ENCODE measurements at places on chromosomes 13 and 19.
A peak's percentile ranks its signal among the peaks of the same experiment; 100 is the strongest.

- DNase-seq = no peak
Measured at GRCh38 chr13:109110159-109110558, 480.7 kb downstream of the MYO16 start.

DNA sequence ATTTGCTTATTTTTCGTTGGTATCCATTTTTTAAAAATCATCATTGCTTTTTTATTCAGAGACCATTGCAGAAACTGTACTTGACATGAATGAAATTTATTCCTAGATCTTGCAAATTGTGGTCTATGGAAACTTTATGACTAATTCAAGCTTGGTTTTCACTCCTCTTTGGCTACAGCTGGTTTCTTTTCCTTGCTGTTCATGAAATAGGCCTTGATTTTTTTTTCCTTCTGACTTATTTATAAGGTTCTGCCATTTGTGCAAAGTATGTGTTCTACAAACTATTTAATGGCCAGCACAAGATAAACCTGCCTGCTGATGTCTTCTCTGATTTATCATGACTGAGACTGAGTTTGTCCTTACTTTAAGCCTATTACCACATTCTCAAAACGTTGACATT, 764.0 kb upstream of the SLITRK5 start:
- DNase-seq = no peak

DNA sequence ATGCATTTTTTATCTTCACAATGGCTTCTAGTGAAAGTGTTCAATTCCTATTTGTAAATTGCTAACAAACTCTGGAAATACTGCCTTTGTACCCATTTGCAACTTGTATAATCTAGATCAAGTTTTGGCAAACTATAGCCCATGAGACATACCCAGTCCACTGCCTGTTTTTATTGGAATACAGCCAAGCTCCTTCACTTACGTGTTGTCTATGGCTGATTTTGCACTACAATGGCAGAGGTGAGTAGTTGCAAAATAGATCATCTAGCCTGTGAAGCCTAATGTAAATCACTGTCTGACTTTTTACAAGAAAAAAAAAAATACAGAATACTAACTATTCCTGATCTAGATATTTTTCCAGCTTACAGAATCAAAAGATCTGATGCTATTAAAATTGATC, 37.1 kb downstream of the DZIP1 start:
- no peak for DNase-seq

DNA sequence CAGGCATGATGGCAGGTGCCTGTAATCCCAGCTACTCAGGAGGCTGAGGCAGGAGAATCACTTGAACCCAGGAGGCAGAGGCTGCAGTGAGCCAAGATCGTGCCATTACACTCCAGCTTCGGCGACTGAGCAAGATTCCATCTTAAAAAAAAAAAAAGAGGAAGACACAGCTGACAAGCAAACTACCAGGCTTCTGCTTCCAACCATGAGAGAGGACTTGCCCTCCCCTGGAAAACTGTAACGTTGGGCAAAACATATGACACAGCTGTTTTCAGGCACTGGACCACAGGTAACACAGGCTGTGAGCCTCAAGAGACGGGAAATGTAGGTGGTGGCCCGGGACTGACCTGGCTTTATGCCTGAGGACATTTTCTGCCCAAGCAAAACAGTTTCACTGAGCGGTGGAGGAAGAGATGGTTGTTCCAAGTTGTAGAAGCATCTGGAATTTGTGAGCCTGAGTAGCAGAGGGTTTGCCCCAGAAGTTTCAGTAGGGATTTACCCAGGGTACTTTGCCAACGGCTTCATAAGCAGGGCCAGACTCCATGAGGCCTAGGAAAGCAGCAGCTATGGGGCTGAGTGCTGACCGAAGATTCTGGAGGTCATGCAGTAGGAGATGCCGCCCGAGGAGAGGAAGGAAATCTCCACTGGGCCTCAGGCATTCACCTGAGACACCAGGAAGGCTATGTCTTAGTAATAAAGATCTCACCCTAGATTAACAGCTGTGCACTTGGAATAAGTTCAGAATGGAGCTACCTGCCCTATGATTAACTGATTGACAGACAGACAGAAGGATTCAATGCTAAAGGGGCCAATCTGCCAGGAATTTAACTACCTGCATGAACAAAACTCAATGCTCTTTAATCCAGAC, 88.0 kb downstream of the ABCC4 start:
- DNase-seq = no peak

GRCh38 chr13:110227864-110228643, 78.9 kb downstream of the COL4A1 start:
- no peak for DNase-seq

DNA sequence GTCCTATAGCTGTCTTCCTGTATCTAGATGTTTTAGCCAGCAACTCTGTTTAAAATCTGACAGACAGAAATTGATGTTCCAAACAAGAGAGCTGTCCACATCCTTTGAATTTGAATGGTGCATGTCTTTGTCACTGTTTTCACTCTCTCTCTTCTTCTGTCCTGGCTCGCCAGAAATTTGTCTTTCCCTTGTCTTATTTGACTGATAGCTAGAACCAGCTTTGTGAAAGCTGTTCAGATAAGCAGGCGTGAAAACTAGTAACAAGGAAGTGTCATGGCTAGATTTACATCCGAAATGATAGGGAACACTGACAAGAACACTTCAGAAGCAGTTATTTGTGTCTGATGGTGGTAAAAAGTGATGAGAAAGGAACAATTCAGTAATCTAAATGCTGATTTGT, 354.9 kb upstream of the SLITRK1 start:
- no peak for DNase-seq

DNA sequence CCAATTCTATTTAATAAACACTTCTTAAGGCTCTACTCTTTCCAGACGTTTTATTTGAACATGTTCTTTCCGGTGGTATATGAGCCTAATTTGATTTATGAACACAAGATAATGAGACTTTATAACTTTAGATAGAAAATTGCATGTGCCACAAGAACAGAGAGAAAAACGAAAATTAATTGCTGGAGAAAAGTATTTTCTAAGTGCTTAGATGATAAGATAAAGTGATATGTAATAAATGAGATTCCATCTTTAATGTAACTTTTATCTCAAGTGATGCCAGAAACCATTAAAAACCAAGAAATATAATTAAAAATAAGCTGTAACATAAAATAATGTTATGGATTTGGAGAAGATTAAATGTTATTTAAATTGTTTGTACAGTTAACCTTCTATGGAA, 33.2 kb upstream of the KL start:
- DNase-seq = no peak

GRCh38 chr13:21673539-21673788, 2.6 kb downstream of the FGF9 start:
- peak; percentile 43 for DNase-seq

DNA sequence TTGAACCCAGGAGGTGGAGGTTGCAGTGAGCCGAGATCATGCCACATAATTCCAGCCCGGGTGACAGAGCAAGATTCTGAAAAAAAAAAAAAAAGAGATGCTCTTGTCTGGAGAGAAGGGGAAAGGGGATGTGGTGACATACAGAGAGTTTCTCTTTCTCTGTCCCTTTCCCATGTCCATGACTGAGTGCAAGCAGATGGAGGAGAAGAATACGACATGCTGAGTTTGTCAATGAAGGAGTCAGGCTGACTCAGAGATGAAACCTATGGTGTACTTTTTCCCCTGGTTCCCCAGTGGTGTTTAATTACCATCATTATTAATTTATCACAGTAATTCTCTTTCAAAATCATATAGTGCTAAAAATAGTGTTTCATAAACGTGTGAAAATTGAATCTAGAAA, 448.8 kb downstream of the FOXO1 start:
- DNase-seq = no peak

- no peak for DNase-seq
Measured at GRCh38 chr19:35521124-35521743, 6.9 kb downstream of the SBSN start.

DNA sequence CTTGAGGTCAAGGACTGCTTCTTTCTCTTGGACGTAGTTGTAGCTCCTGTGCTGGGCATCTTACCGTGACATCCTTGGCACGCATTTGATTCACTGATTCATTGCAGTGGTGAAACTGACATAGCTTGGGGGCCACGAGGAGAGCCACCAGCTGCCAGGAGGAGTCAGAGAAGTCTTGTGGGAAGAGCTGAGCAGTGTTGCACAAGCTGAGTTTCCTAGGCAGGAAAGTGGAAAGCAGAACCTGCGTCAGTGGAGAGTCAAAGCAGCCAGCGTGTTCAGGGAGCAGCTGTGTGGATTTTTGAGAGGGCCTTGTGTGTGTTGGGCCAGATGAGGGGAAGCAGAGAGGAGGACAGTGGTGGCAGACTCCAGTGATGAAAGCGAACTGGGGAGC, 5.3 kb upstream of the GPR183 start:
- peak; percentile 93 for DNase-seq

- no peak for DNase-seq
Measured at GRCh38 chr19:1263188-1263587, 5.9 kb upstream of the CIRBP start.

DNA sequence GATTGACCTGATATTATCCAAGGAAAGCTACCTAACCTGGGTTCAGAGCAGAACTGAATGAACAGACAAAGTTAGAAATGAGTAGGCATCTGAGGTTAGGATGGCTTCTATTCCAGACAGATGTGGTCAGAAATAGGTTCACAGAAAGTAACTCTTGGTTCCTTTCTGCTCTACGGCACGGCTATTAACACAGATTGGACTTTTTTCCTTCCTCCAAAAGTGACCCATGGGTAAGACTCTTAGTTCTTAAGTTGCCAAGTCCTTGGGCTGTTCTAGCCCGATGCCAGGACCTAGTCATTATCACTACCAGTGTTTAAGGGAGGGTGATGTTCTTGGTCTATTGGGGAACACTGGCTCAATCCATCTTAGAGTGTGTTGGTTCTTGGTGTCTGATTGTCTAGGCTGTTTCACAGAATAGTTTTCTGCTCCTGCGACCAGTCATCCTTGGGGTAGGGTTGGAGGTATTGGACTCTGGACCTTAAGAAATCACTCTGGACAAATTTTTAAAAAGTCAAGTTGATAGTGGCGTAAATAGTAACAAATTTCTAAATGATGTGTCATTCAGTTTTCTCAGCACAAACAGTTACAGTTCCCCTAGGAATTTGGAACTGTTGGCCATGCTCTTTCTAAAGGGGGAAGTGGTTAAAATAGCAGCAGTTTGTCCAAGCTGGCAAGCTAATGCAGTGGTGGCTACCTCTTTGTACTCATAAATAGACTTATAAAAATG, 60.1 kb upstream of the MYCBP2 start:
- DNase-seq = peak; percentile 97

GRCh38 chr19:31018936-31019335, 330.3 kb downstream of the TSHZ3 start:
- DNase-seq = no peak

GRCh38 chr13:37701972-37702371, 103.4 kb upstream of the POSTN start:
- no peak for DNase-seq

- DNase-seq = no peak
Measured at GRCh38 chr19:49871349-49871985, 4.1 kb upstream of the PNKP start.

DNA sequence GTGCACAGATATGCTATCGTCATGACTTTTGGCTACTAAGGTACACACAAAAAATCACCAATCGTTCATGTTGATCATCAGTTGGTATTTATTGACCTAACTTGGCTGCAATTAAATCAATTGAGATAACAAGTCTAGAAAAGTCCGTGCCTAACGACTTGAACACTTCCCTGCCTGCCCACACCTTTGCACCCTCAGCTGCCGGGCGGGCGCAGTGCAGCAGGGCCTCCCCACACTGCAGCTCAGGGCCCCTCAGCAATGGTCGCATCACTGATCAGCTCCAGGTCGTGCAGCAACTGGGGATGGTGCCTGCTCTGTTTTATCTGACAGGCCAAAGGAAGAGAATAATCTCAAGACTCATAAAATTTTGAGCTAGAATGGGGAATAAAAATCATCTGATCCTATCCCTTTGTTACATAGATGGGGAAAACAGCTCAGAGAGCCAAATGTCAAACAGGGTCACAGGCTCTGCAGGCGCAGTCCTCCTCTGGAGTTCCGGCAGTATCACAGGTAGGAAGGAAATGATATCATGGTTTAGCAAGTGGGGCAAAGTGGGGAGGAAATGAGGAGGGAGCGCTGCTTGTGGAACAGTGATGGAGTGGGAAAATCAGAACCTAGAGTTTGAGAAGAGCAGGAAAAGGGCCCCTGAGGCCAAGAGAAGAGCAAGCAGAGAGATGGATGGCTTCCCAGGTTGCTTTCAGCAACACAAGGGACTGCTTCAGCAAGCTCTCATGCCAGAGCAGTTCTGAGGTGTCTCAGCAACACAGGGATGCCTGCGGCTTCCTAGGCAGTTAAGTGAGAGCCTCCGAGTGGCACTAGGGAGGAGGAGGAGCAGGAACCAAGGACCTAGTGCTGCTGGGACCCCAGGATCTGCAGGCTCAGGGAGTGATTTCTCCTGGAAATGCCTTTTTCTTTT, 57.5 kb downstream of the SLC7A1 start:
- no peak for DNase-seq

DNA sequence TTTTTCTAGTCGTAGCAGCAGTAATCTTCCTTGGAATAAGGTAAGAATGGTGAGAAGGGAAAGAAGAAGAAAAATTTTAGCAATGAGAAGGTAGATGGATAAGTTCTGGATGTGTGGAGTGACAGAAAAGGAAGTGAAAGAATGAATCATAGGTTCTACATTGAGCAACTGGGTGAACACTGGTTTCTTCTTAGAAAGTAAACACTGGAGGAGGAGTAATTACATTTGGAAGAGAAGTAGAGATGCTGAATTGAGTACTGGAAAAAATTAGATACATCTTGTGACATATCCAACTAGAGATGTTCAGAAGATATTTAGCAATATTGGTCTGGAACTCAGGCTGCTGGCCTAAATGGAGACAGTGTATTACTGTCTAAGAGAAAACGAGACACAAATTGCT, 148.5 kb downstream of the GPC5 start:
- DNase-seq = peak; percentile 43

DNA sequence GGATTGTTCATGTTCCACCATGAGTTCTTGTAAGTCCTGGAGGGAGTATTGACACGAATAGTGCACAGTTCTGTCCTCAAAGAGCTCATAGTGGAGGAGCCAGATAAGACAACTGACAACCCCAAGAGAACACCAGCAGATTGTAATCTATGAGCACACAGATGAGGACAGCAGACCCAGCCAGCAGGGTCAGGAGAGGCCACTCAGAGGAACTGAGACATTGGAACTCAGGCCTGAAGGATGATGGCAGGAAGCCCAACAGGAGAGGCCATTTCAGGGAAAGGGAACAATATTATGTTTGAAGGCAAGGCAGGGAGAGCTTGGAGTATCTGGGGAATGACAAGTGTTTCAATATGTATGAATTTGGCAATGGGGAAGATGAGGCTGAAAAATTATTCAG, 63.7 kb upstream of the IPO5 start:
- DNase-seq = no peak

DNA sequence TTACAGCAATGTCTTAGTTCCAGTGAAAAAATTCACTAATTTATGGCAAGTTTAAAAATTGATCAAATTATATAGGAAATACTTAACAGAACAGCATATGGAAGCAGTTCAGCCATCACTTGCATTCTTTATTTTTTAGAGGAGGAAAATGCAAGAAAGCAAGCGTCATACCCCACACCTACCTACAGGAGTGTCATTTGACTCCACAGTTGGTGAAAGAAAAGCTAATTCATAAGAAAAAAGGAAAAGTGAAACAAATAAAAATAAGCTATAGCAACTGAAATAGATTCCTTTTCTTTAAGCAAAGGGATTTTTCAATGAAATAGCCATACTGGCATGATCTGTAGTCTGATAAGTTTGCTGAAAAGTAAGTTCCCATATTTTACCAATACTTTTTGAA, 111.0 kb downstream of the DOCK9 start:
- no peak for DNase-seq
